ENCODE measurements at places on chromosomes 11 and 22.

GRCh38 chr11:35751664-35752061 is 89.1 kb downstream of the TRIM44 start:
- DNase-seq: no peak

DNA sequence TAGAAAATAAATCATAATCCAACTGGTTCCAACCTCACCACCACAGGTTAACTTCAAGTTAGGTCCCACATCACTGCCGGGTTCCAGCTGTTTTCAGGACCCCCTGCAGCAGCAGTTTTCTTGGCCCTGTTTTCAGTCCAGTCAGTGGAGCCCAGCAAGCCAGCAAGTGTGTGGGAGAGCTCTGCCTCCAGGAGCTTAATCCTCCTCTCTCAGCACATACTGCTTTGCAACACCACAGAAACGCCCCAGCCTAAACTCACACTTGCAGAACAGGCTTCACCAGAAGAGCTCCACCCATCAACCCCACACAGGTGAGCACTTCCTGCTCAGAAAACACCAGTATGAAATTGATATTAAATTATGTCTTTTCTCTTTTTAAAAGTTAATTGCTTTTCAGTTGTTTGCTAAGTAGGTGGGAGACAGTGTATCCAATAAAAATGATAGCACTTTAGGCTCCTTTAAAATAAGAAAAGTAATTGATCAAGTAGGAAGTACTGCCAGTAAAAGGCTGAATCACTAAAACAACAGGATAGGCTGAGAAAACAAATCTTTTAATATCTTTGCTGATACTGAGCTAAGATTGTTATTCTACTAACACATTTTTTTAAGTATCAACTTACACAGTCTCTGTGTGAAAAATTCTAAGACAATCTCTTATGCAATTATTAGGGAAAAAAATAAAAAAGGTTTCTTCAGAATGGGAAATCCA is 81.5 kb upstream of the TP53AIP1 start:
- DNase-seq: no peak

- no peak for DNase-seq
These were observed 106.4 kb upstream of the SESN3 start for GRCh38 chr11:95337175-95337957.

- DNase-seq: no peak
These were observed 632.3 kb downstream of the TBC1D22A start for GRCh38 chr22:47394504-47395440.

DNA sequence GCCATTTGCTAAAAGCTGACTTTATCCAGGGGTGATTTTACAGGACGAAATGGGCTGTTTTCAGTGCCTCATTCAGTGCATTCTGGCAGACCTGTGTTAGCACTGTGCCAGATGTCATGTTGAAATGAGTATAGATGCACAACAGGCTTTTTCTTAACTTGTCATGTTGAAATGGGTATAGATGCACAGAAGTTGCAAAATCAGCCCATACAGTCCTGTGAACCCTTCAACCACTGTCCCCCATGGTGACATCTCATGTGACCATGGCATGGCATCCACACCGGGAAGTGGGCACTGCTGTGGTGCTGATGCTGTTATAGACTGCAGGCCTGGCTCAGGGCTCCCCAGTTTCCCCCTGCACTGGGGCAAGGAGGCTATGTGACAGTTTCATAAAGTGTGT is 2.5 kb downstream of the TALDO1 start:
- no peak for DNase-seq

DNA sequence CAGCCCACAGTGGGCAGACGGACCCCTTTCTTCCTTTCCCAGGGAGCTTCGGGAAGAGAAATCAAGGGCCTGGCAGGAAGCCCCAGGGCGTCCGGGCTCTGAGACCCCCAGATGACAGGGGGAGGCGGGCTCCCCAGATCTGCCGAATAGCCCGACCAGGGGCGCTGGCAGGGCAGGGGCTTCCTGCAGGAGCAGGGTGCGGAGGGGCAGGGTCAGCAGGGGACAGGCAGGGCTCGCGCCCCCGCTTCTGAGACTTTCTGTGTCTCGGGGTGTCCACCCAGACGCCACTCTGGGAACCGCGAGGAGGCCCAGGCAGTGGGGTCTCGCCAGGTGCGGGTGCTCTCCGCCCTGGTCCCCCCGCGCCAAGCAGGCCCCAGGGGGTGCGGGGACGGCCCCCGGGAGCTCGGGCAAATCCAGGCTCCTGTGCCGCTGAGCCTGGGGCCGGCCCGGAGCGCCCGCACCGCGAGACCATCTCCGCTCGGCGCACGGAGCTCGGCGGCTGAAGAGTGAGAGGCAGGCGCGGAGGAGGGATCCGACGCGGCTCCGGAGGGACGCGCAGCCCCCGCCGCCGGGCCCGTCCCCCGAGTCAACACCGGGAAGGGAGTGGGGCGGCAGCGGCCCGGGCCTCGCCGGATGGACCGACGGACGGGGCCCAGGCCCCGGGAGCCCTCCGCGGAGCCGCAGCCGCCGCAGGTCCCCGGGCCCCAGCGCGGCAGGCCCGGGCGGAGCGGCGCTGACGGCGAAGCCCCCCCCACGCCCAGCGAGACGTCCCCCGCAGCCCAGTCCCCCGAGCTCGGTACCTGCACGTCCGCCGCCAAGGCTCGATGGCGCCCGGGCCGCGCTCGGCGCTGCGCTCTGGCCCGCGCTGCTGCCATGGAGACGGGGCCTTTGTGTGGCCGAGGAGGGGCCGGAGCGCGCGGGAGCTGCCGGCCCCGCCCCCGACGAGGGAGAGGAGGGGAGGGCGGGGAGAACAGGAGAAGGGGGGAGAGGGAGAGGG is at the start of gene PLXNB2:
Gene PLXNB2 (minus strand): TSS at position 894 of the 997 bp plus-strand sequence. CDS start 17,062 bp downstream, outside the sequence.
- no peak for DNase-seq

- peak; percentile 54 for DNase-seq
These were observed at the start of the genes RIBC2 and SMC1B for GRCh38 chr22:45413368-45414211. TSS of gene RIBC2 (plus strand) at chr22:45413693. CDS start at chr22:45413887, 194 bp downstream. TSS of gene SMC1B (minus strand) at chr22:45413599. CDS start at chr22:45413567, 32 bp downstream.

DNA sequence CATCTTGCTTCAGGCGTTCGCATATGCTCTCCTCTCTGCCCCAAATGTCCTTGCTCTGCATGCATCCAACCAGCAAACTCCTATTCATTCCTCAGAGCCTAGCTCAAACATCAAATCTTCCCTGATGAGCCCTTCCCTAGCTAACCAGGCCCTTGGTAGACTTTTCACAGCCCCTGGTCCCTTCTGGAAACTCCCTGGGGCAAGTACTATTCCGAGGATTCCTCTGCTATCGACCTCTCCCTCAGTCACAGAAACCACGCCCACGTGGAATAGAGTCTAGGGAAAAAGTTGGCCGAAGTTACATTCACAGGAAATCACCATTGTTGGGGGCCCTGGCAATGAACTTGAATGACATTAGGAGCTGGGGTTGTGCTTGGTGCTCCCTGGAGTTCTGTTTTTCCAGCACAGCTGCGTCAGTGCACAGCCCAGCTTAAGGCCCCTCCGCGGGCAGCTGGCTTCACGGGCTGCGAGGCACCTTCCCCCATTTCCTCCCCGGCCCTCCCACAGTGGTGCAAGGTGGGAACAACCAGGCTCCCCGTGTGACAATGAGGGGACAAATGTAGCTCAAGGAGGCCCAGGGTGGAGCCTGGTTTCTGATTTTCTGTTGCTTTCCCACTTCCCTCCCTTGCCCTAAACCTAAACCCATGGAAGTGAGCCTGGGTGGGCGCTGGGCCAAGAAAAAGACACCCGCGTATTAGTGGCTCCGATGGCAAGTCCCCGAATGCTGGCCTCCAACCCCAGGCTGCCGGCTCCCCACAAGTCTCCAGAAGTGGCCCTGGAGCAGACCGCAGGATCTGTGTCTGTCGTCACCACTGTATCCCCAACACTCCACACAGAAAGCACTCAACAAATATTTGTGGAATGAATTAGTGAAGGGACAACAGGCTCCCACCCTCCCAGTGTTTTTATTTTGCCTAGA is 4.3 kb upstream of the ATP5MGL start:
- no peak for DNase-seq

DNA sequence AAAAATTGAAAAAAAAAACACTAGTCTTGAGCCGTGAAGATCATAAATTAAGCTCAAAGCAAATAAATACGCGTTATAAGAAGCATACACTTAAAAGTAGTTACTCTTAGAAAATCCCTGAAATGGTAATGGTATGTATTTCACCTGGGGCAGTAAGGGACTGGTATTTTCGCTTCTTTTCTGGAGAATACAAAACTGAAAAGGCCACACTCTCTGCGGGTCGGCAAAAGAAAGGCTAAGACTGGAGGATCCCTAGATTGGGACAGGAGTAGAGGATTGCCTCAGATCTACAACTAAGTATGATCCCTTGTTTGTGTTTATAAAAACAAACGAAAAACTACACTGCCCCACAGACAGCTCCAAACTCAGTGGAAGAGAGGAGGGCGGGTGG is 617 bp downstream of the TSG101 start:
- DNase-seq: no peak

DNA sequence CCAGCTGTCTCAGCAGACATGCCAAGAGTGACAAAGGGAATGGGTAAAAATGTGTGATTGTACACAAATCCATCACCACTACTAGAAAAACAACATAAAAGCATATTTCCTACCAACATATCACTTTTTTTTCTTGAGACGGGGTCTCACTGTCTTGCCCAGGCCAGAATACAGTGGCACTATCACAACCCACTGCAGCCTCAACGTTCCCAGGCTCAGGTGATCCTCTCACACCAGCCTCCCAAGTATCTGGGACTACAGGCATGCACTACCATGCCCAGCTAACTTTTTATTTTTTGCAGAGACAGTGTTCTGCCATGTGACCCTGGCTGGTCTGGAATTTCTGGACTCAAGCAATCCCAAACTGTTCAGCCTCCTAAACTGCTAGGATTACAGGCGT is 5.2 kb downstream of the MTMR2 start:
- DNase-seq: no peak

DNA sequence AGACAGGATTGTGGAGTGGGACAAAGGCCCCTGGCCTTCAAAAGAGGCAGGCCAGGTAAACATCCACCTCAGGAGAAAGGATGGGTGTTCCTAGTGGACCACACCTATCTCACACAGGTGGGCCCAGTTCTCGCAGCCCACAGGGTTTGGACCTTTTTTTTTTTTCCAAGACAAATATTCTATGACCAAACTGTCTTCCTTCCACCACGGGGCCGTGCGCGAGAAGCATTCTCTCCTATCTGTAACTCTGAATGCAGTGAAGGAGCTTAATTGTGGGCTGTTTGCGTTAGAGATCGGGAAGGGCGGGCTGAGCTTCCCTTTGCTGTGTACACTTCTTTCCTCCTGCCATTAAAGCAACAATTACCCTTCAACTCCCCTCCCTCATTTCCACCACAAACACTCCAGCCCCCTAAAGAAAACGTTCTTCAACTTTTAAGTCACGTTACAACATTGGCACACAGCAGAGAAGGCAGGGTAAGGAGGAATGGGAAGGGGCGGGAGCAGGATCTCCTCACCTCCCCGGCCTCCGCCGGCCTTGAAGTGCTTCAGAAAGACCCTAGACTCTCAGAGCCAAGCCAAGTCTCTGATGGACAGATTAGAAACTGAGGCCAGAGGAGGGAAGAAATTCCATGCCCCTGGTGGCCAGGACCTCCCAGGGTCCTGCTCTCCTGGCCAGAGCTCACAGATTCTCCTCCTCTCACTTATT is 238.4 kb downstream of the BUD13 start:
- no peak for DNase-seq

DNA sequence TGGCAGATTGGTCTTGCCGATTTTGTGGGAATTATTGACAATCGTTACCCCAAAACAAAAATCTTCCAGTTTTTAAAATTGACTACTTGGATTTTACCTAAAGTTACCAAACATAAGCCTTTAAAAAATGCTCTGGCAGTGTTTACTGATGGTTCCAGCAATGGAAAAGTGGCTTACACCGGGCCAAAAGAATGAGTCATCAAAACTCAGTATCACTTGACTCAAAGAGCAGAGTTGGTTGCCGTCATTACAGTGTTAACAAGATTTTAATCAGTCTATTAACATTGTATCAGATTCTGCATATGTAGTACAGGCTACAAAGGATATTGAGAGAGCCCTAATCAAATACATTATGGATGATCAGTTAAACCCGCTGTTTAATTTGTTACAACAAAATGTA is 37.2 kb downstream of the IGLL1 start:
- no peak for DNase-seq

GRCh38 chr11:27976262-27976661 is 131.7 kb downstream of the KIF18A start:
- no peak for DNase-seq

GRCh38 chr22:45993841-45994240 is 16.9 kb upstream of the WNT7B start:
- no peak for DNase-seq

DNA sequence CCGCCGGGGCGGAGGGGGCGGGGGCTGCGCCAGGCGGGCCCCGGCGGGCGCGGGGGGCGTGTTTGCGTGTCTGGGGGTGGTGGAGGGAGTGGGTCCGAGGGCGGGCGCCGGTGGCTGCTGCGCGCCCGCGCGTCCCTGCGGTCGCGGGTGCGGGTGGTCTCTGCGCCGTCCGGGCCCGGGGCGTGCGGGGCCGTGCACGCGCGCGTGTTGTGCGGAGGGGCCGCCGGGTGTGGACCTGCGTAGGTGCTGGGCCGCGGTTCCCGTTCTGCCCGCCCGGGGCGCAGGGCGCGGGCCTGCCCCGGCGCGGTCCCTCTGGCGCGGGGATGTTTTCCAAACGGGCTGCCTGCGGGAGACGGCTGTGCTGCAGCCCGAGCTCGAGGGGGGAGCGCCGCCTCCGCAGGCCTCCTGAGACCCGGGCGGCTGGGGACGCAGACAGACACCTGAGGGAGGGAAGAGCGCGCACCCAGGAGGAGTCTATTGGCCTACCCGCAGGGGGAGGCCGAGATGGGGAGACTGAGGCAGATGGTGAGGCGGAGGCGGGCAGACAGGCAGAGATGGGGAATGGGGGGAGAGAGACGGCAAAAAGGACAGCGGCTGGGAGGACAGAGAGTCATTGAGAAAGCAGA is 442 bp downstream of the PELI3 start:
- no peak for DNase-seq

- no peak for DNase-seq
These were observed 35.0 kb downstream of the POU2AF1 start for GRCh38 chr11:111344032-111344431.

GRCh38 chr11:6096417-6096816 is 11.1 kb upstream of the OR56B4 start:
- DNase-seq: no peak

DNA sequence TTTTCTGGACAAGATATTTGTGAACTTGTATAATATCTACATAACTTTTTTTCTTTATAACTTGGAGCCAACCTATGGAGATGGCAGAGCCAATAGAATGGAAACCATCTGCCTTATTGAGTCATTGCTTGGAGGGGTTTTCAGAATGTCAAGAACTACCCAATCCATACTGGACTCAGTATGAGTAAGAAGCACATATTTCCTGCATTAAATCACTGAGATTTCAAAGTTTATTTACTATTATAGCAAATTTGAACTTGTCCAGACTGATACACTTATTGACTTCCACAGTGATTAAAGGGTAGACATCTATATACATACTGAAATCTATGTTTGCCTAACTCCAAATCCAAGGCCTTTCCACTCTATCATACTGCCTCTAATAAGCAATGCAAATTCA is 704.0 kb downstream of the KCNA4 start:
- DNase-seq: no peak

GRCh38 chr11:27916541-27917100 is 191.3 kb downstream of the KIF18A start:
- DNase-seq: no peak

Measured in activated CD4-positive, CD25-positive, alpha-beta regulatory T cell (primary cell).